Erythroblast (primary cell): ENCODE measurements at places on chromosomes 3 and 15.

- DNase-seq, result no peak
Observed at GRCh38 chr3:71771884-71772283, 13.1 kb downstream of the PROK2 start.

GRCh38 chr3:28139967-28140634, 101.3 kb upstream of the CMC1 start:
- no peak for DNase-seq

DNA sequence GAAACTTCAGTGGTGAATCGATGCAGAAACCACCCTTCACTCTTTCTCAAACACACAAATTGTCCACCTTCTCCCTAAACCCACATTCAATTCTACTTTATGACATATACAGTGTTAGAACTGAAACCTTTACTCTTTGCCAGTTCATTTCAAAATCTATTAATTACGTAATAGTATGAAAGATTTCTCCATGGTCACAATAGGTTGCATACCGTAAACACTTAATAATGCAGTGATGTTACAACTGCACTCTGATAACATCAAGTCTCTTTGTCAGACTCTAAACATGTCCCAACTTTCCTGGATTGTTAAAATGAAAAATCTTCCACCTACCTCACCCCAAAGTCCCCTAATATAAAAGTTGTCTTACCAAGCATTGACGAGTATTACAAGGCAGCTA, 111.8 kb upstream of the PROK2 start:
- no peak for DNase-seq

GRCh38 chr15:70375586-70375985, 277.9 kb upstream of the TLE3 start:
- no peak for DNase-seq

DNA sequence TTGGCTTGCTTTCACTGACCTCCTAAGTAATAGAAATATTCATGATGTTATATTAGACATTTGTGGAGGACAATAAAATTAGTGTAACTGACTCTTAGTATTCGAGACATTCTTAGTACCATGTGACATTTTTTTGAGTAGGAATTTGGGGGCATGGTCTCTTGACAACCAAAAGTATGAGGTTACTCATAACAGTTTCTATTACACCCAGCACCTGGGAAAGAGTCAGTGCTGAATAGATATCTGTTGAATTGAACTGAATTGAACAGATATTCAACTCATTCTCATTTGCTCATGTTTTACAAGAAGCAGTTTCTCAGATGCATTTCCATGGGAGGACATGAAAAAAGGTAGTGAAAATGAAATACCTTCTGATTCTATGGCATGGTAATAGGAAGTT, 84.4 kb downstream of the CMSS1 start:
- DNase-seq, result no peak

GRCh38 chr15:100570275-100570674, 31.7 kb downstream of the LINS1 start:
- no peak for DNase-seq

GRCh38 chr15:59166166-59166565, 40.5 kb upstream of the LDHAL6B start:
- DNase-seq, result no peak

GRCh38 chr15:66144978-66145725, 108.4 kb downstream of the MEGF11 start:
- DNase-seq, result no peak

DNA sequence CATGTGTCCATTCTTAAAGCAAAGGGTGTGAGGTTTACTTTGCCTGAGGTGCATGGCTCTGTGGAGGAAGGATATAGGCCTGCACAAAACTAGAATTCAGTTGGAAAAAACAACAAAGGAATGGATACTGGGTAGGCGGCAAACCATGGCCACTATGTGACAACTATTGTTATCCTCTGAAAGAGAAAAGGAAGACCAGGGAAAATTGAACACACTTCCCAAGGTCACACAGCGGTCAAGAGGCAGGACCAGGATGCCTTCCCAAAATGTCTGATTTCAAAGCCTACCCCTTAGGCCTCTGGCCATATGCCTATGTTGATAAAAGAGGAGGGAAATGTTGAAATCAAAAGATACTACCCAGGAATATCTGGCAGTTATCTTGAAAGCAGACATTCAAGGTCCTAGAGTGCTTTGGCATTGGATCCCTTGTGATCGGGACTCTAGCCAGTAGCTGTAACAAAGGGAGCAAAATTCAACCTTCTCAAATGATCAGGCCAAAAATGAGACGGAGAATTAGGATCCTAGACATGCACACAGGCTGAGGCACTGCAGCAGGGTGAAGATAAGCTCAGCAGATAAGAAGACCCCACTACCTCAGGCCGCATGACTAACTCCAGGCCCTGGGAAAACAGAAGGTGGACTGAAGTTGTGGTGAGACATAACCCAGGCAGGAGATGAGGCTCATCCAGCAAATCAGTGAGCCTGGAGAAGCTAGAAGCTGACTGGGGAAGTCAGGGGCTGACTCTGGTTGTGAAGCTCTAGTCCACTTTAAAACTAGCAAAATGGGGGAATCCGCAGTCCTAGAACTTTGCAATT, 292.2 kb downstream of the NEK10 start:
- no peak for DNase-seq

- no peak for DNase-seq
Observed at GRCh38 chr15:76401285-76401684, 64.7 kb downstream of the ISL2 start.

DNA sequence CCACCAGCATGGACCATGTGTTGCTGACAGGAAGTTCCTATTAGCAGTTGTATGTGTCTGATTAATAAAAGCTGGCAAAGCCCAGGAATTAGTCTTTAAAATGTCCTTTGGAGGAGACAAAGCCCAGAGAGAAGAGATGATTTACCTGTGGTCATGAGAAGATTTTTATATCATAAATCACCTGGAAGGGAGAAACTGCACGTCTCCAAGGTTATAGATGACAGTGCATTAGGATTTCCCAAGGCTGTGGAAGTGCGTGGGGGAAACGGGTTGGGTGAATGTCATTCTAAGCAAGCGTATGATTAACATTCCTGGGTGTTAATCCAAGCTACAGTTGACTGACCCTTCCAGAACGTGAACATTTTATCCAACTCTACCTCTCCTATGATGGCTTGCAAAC, 76.6 kb downstream of the SLC6A11 start:
- no peak for DNase-seq

GRCh38 chr3:21356402-21356801, 394.6 kb downstream of the ZNF385D start:
- no peak for DNase-seq

GRCh38 chr15:70098153-70098460, 390 bp upstream of the TLE3 start:
- DNase-seq, result peak; percentile 61

DNA sequence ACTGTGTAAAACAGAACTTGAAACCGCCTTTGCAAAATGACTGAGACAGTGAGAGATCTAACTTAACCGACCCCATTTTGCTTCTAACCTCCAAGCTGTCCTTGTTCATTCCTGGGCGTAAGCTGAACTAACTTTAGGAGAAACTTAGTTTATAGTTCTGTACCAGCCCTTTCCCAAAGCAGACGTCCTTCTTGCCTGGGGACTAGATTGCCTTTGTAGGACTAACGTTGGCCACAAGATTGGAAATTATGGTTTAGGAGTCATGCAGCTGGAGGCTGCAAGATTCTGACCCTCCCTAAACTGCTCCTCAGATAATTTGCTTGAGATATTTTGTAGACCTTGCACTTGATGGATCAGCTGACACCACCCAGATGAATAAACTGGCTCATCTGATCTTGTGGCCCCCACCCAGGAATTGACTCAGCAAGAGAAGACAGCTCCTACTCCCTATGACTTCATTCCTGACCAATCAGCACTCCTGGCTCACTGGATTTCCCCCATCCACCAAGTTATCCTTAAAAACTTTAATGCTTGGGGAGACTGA, 219.9 kb upstream of the PROK2 start:
- DNase-seq, result peak; percentile 77

DNA sequence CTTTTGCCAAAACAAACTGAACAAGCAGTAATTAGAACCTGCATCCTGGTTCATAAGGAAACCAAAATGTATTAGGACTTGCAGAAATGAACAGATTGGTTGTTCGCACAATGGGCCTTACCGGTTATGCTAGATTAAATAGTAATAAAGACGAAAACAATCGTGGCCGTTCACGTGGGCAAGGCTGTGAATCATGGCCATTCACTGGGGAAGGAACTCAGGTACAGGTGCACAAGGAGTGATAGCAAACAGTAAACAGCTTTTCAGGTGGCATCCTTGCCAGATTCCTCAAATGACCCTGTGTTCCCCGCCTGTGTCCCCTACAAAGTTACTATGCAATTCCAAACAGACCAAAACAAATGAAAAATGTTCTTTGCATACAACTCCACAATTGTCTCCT, 8.2 kb downstream of the LRIG1 start:
- DNase-seq, result no peak

GRCh38 chr3:157310329-157311052, 126.2 kb upstream of the PTX3 start:
- DNase-seq, result no peak

DNA sequence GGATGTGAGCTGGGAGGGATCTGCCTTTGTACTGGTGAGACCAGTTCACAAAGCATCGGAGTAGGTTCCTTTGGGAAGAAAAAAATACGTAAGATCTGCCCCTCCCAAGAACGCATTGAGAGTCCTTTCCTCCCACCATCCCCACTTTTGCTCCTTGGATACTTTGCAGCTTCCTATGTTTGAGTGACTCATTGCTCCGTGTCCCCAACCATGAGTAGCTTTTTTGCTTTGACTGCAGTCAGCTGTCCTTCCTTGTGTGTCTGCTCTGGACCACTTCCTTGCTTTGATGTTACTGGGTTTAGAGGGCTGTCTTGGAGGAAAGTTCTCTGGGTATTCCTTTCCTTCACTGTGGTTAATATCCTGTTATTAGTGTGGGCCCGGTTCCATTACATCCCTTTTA, 43.2 kb upstream of the PTPN23 start:
- DNase-seq, result no peak

GRCh38 chr3:83835040-83835439, 1123.7 kb upstream of the CADM2 start:
- DNase-seq, result no peak

DNA sequence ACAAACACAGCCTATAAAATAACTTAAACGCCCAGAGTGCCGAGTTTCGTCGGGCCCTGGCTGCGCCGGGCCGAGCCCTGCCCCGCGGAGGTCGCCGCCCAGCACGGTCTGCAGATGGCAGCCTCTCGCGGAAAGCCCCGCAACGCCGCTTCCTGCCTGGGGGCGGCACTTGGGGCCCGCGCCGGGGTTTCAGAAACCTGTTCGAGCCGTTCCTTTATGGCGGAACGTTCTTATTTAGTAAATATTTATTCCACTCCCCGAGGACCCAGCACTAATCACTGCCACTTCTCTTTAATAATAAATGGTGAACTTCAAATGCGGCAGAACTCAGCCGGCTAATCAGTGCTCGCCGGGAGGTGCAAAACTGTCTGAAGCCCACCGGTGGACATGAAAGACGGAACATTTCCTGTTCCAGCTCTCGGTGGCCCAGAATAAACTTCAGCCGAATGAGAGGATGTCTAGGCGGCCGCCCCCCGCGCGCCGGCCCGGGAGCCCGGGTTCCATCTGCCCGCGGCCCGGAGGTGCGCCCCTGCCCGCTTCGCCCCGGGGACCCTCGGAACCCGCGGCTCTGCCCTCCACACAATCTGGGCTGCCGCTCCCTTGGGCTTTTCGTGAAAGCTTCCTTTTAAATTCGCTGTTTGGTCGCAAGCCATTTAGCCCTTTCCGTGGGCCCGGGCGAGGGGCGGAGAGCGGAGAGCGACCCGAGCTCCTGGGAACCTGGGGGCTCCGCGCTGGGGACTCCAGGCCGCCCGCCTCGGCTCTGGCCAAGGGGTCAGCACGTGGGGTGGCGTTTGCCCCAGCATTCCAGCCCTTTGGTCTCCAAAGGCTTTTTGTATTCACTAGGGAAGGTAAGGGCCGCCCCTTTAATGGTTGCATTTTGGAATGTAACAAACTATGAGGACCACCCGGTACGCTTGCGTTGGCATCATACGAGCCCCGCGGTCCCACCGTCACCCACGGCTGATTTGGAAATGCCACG, 110.8 kb upstream of the ATP11B start:
- DNase-seq, result peak; percentile 56

GRCh38 chr3:134065252-134066157, 35.8 kb upstream of the SLCO2A1 start:
- no peak for DNase-seq

DNA sequence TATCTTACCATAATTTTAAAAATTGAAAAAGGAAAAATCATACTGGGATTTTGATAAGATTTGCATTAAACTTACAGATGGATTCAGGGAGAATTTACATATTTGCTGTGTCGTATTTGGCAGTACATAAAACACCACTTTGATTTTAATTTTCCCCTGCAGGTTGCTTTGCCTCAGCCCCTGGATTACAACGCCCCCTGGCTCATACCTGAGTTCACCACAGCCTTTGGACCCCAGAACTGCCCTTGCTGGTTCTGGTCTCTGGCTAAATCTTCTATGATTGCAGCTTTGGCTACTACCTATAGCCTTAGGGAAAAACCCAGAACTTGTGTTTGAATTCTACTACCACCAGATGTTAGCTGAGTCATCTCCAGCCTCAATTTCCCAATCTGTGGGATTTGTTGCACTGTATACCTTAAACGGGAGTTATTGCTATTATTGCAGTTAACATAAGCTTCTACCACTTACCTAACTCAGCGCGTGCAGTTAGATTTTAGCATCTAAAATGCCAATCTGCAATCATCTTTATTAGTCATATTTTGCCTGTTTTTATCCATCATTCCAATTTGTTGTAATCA, 315.7 kb upstream of the GADL1 start:
- DNase-seq, result no peak

GRCh38 chr3:4953119-4953518, 26.1 kb upstream of the BHLHE40 start:
- DNase-seq, result no peak

DNA sequence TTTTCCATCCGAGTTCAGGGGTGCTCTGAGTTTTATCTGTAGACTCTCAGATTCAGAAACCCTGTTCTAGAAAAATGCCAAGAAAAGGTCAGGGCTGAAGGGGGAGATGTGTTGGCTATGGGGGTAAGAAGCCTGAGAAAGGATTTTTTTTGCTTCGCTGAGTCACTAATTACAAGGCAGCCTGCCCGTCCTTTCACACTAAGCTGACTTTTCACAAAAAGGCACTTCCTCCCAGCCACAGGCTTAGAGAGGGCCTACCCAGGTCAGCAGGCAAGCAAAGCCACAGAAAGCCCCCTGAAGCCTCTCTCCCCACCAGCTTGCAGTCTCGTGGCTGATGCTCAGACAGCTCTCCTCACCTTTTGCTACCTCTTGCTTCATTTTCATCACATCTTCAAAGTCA, 192.6 kb upstream of the PRICKLE2 start:
- no peak for DNase-seq
